Stimulated activated CD4-positive, alpha-beta T cell treated with anti-CD3 and anti-CD28 coated beads, TNF-alpha, amount 100 ng/mL, for 1 hour (primary cell): ENCODE measurements at places on chromosomes 4 and X.

DNA sequence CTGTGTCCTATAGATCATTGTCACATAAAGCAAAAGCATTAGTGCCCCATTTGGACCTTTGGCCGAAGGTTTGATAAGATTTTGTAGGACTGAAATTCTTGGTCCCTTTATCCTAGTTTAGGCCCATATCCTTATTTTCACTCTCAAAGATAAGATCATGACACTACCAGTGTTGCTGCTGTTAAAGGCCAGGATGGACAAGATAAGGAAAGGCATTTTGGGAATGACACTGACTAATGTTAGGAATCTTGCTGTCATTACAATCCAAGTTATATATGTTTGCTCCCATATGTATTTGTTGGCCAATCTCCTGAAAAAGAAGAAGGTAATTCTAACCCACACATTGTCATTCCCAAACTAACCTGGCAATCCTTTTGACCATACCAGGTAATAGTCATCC lies 101.3 kb upstream of the VAMP7 start:
- DNase-seq = no peak

DNA sequence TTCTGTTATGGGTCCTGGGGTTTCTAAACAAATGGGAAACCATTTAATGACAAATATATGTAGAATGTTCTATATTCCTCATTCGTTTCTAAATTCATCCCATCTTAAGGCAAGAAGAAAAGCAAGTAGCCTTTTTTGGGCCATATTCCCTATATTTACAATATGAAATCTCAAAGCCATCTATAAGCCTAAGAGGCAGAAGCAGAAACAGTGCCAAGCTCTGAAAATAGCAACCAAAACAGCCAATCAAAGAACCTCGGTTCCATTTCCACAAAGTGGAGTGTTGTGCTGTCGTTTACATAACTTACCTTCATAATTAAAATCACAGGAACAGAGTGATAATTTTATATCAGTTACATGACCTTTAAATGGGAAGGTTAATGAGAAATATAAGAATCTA lies 330.6 kb upstream of the GATB start:
- no peak for DNase-seq

DNA sequence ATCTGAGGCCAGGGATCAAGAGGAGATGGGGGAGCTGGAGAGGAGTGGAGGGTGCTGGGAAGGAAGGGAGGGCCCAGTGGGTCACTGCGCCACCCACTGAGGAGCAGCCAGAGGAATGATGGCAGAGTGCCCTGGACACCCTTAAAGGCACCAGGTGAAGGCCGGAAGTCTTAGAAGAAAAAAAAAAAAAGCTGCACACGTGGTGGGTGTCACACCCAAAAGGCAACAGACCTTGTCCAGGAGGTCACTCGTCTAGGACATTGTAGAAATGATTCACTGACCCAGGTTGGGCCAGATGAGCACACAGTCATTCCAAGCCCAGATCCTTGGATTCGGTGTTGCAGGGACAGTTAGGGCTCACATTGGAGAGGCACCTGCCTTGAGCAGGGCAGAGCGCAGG lies 93.5 kb upstream of the TRIM2 start:
- no peak for DNase-seq

DNA sequence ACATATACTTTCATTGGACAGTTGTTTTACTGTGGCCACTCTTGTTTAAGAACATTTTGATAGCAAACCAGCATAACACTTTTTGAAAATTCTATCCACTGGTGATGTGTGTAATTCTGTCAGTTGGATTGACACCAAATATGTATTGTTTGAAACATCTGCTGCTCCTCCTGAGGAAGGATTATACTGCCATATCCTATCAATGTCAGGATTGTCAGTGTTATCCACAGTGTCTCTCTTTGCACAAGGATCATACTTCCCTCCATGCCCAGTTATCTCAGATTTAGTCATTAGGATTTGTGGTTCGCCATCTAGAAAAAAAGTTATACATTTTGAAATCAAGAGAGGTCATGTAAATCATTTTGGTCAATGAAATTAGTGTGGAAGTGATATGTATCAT lies 1859.6 kb downstream of the C4orf33 start:
- DNase-seq = no peak

GRCh38 chrX:40757058-40757457 lies 21.7 kb upstream of the MED14 start:
- DNase-seq = no peak

GRCh38 chr4:149715822-149716585 lies 99.6 kb downstream of the IQCM start:
- no peak for DNase-seq

- no peak for DNase-seq
Measured at GRCh38 chr4:112514647-112515197, 1.3 kb downstream of the NEUROG2 start.

DNA sequence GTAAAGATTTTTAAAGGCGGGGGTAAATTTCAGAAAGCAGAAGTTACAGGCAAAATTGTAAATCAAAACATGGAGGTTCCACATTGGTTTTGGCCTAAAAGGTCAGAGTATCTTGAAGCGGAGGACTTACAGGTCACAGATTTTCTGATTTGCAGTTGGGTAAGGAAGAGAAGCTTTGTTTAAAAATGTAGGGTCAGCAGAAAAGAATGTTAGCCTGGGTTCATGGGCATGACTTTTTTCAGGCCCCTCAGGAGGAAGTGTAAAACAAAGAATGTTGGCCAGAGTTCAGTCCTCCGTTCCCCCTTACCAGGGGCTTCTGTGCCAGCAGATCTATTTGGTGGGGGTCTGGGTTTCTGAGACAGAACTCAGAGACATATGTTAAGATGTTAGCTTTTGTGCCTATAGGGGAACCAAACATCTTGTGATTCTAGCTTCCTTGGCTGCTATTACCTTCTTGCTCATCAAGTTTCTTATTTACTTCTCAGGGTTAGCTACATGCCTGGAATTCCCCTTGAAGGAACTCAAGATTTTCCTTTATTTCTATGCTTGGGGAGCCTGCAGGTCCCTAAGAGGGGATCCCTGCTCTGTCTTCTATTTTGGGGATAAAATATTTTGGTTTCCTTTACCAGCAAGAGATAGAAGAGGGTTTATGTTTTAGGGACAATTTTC lies 160.3 kb downstream of the ANK2 start:
- DNase-seq = no peak

DNA sequence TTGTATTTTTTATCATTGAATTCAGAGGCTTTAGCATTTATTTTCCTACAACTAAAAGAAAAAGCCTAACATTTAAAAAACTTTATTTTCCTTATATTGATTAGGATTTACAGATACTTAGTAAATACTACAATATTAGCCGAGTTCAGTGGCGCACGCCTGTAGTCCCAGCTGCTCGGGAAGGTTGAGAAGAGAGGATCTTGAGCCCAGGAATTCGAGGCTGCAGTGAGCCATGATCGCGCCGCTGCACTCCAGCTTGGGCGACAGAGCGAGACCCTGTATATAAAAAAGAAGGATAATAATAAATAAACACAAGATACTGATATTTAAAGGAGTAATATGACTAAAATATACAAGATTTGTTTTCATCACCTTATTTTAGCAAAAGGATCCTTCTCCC lies 681 bp upstream of the UPF3B start:
- DNase-seq = no peak

GRCh38 chr4:156193800-156194199 lies 240.1 kb upstream of the CTSO start:
- DNase-seq = no peak

DNA sequence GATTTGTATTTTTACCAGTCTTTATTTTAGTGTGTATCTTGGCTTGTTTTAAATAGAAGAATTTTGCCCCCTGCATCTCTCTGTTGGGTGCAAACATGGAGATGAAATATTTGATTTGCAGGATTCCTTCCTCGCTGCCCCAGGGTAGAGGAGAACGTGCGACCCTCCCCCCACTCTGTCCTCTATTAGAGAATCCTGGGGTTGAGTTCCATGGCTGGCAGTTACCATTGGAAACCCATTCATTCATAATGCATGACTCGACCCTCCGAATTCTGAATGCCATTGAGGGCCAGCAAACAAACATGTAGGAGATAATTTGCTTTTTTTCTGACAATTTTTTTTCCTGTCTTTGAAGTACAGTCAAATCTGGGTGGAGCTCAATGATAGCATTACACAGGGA lies 53.7 kb downstream of the TRIM2 start:
- no peak for DNase-seq

GRCh38 chr4:1309261-1310010 lies 19.7 kb downstream of the MAEA start:
- DNase-seq = no peak

GRCh38 chr4:16116019-16116418 lies 32.2 kb upstream of the PROM1 start:
- no peak for DNase-seq

DNA sequence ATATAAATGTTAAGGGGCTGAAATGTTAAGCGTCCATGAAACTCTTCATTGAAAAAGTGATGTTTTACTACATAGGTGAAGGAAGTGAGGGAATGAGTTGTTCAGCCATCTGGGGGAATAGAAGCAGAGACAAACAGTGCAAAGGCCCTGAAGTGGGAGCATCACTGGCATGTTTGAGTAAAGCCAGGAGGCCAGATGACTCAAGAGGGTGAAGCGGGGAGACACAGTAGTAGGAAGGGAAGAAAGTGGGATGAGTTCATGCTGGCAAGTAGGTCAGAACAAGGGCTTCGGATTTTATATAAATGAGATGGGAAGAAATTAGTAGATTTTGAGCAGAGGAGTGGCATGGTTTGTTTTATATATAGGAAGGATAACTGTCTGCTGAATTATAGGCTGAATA lies 112.5 kb upstream of the MAP9 start:
- no peak for DNase-seq

DNA sequence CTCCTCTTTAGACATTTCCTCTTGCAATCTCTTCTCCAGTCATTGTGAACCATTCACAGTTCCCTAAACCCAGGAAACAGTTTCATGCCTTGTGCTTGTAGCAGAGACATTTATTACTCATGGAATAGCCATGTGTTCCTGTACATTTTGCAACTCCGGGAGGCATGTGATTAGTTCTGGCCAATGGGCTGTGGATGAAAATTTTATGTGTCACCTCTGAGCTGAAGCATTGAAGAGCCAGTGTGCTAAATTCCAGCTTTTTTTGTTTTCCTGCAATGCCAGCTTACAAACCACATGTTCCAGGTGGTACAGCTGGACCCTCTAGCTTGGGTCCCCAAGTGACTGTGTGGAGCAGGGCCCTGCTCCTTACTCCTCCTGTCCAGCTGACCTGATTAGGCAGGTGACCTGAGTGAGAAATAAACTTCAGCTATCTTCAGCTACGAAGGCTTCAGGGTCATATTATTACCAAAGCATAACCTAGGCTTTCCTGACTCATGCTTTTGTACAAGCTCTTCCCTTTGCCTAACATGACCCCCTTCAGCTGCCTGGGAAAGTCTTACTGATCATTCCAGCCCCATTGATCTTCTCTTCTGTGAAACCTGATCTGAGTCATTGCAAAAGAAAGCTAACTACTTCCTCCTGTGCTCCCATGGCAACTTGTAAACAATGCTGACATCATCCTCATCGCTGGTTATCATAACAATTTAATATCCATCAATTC lies 200.4 kb downstream of the PTTG2 start:
- DNase-seq = peak; percentile 18

- no peak for DNase-seq
Measured at GRCh38 chrX:114508756-114509155, 75.1 kb upstream of the HTR2C start.

DNA sequence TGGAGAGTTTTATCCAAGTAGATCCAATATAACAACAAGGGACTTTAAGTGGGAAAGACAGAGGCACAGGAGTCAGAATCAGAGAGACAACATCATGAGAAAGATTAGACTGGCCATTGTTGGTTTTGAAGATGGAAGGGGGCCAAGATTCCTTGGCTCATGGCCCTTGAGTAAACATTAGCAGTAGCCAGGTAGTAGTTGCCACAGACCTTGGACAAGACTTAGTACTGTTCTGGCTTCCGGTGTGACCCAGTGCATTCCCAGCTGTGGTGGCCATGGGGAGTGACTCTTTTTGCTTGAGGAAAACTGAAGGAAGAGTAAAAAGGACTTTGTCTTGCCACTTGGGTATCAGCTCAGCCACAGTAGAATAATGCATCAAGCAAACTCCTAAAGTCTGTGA lies 462.2 kb upstream of the CPXCR1 start:
- DNase-seq = no peak

GRCh38 chr4:114264452-114264851 lies 285.0 kb upstream of the ARSJ start:
- DNase-seq = no peak
